ENCODE measurements at places on chromosomes 11 and 22. TPM values are rescaled to one million over a fixed set of nuclear protein-coding genes. Genes with fewer than 3 reads are reported as not detected.

GRCh38 chr11:80317612-80318011 is 876.8 kb upstream of the TENM4 start:
- no peak for DNase-seq
- no peaks in the 10 kb centered on the region for H3K27me3 ChIP-seq
- no peaks in the 10 kb centered on the region for H3K36me3 ChIP-seq
- no peak overlapping the region for H3K27ac ChIP-seq

- DNase-seq: no peak
- no peaks in the 10 kb centered on the region for H3K4me1 ChIP-seq
- H3K36me3 ChIP-seq: no peaks in the 10 kb centered on the region
- H3K27me3 ChIP-seq: no peaks in the 10 kb centered on the region
- no peak overlapping the region for H3K4me3 ChIP-seq
Measured at GRCh38 chr22:26798462-26799065, 141.2 kb downstream of the MIAT start.

The UPK3A gene
- total RNA-seq: not detected

- H3K36me3 ChIP-seq: no peaks in the 10 kb centered on the region
- no peak overlapping the region for H3K4me3 ChIP-seq
- DNase-seq: no peak
Measured at GRCh38 chr11:19880088-19880345, 167.4 kb downstream of the NAV2 start.

GRCh38 chr11:112129656-112130055 is 34.2 kb downstream of the IL18 start:
- H3K4me3 ChIP-seq: no peak overlapping the region
- no peak for DNase-seq
- H3K4me1 ChIP-seq: peaks cover 12% of the 10 kb centered on the region
- H3K27me3 ChIP-seq: no peaks in the 10 kb centered on the region
- H3K36me3 ChIP-seq: no peaks in the 10 kb centered on the region
- no peak overlapping the region for H3K27ac ChIP-seq

DNA sequence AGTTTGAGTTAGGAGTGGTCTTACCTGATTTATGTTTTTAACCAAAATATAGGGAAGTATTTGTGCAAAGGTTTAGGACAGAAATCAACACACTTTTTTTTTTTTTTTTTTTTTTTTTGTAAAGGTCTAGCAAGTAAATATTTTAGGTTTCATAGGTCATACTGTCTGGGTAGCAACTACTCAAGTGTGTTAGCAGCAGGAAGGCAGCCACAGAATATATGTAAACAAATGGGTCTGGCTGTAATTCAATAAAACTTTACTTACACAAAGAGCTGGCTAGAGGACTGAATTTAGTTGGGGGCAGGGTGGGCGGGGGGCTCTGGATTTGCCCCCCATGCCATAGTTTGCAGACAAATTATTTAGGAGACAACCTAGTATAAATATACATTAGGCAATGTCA is 510.4 kb downstream of the NELL1 start:
- H3K4me1 ChIP-seq: no peaks in the 10 kb centered on the region
- DNase-seq: no peak
- H3K27ac ChIP-seq: no peak overlapping the region
- no peak overlapping the region for H3K4me3 ChIP-seq
- H3K27me3 ChIP-seq: no peaks in the 10 kb centered on the region
- H3K36me3 ChIP-seq: no peaks in the 10 kb centered on the region

Data from activated CD4-positive, alpha-beta memory T cell treated with anti-CD3 and anti-CD28 coated beads, Interleukin-2, amount 10 ng/mL, durations not matched to agents 7 days and 5 days (primary cell).